ENCODE measurements at places on chromosomes 7 and 10.

DNA sequence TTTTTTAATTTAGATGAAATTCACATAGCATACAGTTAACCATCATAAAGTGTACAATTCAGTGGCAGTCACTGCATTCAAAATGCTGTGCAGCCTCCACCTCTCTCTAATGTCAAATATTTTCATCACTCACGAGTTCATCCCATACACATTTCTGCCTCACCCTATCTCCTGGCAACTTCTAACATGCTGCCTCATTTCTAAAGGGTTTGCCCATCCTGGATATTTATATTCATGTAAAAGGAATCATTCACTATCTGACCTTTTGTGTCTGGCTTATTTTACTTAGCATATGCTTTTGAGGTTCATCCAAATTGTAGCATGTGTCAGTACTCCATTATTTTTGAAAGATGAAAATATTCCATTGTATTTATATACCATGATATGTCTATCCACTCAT lies 286.9 kb upstream of the VSTM2A start:
- DNase-seq, result no peak

DNA sequence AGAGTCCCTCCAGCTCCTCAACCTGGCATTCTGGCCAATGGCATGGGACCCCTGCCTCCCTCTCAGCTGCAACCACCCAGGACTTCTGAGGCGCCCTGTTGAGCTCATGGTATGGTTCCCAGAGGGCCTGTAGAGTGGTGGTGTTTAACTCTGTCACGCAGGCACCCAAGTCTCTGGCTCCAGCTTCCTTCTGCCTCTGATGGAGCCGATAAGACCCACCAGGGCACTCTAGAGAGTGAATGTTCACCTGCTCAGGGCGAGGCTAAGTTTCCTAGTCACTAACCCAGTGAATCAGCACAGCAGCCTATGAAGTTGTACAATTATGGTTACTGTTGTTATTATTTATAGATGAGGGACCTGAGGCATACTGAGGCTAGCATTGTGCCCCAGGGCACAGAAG lies 120.4 kb downstream of the ZMIZ1 start:
- DNase-seq, result no peak

- no peak for DNase-seq
Measured at GRCh38 chr7:88279323-88279722, 27.4 kb downstream of the STEAP4 start.

GRCh38 chr10:43208147-43209073 lies 58.5 kb downstream of the RASGEF1A start:
- peak; percentile 1 for DNase-seq

GRCh38 chr7:2090526-2091520 lies 141.9 kb downstream of the MAD1L1 start:
- no peak for DNase-seq

GRCh38 chr7:107503687-107504086 lies 33.8 kb downstream of the GPR22 start:
- DNase-seq, result no peak

GRCh38 chr10:122986335-122986734 lies 6.1 kb downstream of the PSTK start:
- DNase-seq, result no peak
